ENCODE measurements at places on chromosomes 1 and 21. TPM values are rescaled to one million over a fixed set of nuclear protein-coding genes. Genes with fewer than 3 reads are reported as not detected.

- no peak overlapping the region for H3K4me3 ChIP-seq
- no peak for DNase-seq
- no peaks in the 10 kb centered on the region for H3K4me1 ChIP-seq
- H3K36me3 ChIP-seq = no peaks in the 10 kb centered on the region
- no peak overlapping the region for H3K27ac ChIP-seq
- no peaks in the 10 kb centered on the region for H3K27me3 ChIP-seq
Measured at GRCh38 chr1:109716570-109717090, 4.6 kb downstream of the GSTM5 start.

Gene FNDC10
- total RNA-seq = 3.2 TPM

Gene GRIK1
- not detected for total RNA-seq

- no peak overlapping the region for H3K4me3 ChIP-seq
- no peak for DNase-seq
- no peaks in the 10 kb centered on the region for H3K4me1 ChIP-seq
- H3K36me3 ChIP-seq = no peaks in the 10 kb centered on the region
- H3K27me3 ChIP-seq = no peaks in the 10 kb centered on the region
Measured at GRCh38 chr1:201531551-201532425, 7.1 kb upstream of the NAV1 start.

- no peak overlapping the region for H3K27ac ChIP-seq
- no peak overlapping the region for H3K4me3 ChIP-seq
- H3K4me1 ChIP-seq = peaks cover 27% of the 10 kb centered on the region
Measured at GRCh38 chr1:53292690-53293089, 35.2 kb downstream of the LRP8 start.

DNA sequence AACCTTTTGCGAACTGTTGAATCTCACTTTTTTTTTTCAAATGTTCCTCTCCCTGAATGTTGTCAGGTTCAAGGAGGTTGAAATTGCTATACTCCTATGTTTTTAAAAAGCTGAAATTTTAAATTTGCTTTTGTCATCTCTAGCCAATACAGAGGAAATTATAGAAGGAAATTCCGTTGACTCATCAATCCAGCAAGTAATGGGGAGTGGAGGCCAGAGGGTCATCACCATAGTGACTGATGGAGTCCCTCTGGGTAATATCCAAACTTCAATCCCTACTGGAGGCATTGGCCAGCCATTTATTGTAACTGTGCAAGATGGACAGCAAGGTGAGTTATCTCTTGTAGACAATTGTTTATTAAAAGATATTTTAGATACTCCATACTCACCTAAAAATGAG is 36.3 kb downstream of the GABPB2 start:
- H3K36me3 ChIP-seq = peaks cover 36% of the 10 kb centered on the region
- H3K27me3 ChIP-seq = no peaks in the 10 kb centered on the region
- no peak overlapping the region for H3K27ac ChIP-seq
- DNase-seq = no peak

Gene AMY2A
- not detected for total RNA-seq

Gene ADPRS
- 18.0 TPM for total RNA-seq

DNA sequence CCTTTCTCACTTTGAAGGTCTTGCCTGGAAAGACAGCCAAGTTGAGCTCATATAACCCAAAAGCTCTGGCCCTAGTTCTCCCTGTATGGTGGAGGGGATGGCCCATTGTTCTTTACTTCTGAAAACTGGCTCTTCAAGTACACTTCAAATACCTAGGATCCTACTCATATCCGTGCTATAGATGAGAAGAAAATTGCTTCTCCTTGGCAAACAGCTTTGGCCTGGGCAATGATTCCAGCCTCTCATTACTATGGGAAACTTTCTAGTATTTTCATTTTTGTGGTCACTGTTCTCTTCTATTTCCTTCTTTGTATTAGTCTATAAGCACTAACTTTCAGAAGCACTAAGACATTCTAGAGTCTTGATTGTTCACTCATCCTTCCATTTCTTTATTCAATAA is 53.7 kb downstream of the ZNF697 start:
- DNase-seq = no peak
- no peaks in the 10 kb centered on the region for H3K27me3 ChIP-seq
- H3K4me3 ChIP-seq = no peak overlapping the region
- no peak overlapping the region for H3K27ac ChIP-seq

- H3K4me3 ChIP-seq = no peak overlapping the region
- H3K4me1 ChIP-seq = no peaks in the 10 kb centered on the region
- no peak for DNase-seq
- no peaks in the 10 kb centered on the region for H3K27me3 ChIP-seq
Measured at GRCh38 chr1:31659889-31660288, 15.2 kb upstream of the PEF1 start.
